ENCODE measurements at places on chromosomes 1 and 21. TPM values are rescaled to one million over a fixed set of nuclear protein-coding genes. Genes with fewer than 3 reads are reported as not detected.

RNU1-2 gene
- total RNA-seq: under 0.01 TPM

VSIG8 gene
- total RNA-seq: 0.47 TPM

HEYL gene
- total RNA-seq: 0.12 TPM

LCE3D gene
- total RNA-seq: not detected

RCSD1 gene
- not detected for total RNA-seq

- DNase-seq: no peak
These were observed 130.4 kb downstream of the RERE start for GRCh38 chr1:8687039-8687438.

- DNase-seq: no peak
These were observed 12.0 kb upstream of the SLAMF6 start for GRCh38 chr1:160534823-160535605.

DNA sequence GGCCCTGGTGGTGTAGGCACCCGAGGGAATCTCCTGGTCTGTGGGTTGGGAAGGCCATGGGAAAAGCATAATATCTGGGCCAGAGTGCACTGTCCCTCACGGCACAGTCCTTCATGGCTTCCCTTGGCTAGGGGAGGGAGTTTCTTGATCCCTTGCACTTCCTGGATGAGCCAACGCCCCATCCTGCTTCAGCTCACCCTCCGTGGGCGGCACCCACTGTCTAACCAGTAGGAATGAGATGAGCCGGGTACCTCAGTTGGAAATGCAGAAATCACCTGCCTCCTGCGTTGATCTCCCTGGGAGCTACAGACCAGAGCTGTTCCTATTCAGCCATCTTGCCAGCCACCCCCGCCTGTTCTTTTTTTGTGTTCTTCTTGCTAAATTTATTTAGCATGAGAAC is 134.4 kb downstream of the LEPR start:
- DNase-seq: no peak

GRCh38 chr1:198258491-198258890 is 101.7 kb downstream of the NEK7 start:
- DNase-seq: peak; percentile 80

- DNase-seq: peak; percentile 64
These were observed 5.4 kb downstream of the TFF3 start for GRCh38 chr21:42309753-42310213.

- DNase-seq: peak; percentile 99
These were observed 29.4 kb upstream of the SOD1 start for GRCh38 chr21:31629972-31630711.

DNA sequence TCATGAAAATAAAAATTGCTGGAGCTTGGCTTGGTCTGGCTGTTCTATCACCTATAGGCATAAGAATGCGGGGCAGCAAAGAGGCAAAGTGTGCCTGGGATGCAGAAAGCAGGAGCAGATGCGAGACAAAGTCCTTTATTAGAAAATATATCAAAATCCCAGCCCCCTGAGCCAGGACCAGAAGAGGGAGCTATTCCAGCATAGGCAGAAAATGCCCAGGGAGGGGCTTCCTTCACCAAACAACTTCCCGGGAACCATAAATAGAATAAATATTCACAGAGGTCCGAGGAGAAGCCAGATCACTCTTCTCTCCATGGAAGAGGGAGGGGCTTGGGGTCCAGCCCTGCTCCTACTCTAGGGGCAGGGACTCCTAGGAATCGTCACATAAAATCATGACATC is 5.0 kb downstream of the PPOX start:
- DNase-seq: no peak

DNA sequence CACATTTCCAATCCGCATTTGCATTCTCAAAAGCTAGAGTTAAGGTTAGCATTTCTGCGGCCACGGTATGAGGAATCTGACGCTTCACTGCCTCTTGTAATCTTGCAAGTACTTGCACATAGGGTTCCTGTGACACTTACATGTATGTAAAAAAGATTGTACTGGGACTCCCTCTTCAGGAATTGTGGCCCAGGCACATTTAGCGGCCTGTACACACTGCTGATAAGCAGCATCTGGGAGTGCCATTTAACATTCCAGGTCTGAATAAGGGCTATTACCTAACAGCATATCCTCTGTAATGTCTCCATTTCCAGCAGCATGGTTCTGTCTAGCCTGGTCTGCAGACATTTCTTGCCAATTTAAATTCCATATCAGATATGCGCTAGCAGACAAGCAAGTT is 75.7 kb downstream of the AXDND1 start:
- no peak for DNase-seq

DNA sequence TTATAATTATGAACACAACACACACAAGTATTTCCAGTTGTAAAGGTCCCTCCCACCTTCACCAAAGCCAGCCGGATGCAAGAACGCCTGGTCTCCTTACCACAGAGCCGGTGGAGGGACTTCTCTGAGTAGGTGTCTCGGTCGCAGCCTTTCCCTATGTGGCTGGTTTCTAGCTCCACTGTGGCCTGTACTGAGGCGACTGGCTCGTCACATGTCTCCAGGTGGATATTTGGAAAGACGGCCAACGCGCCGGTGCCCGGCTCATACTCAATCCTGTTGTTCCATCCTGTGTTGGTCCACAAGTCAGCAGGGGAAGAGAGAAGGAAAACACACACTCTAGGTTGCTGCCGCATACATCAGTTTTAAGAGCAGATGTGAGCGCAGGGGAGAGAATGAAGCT is 74.4 kb downstream of the CLSTN1 start:
- no peak for DNase-seq

GRCh38 chr1:115544131-115544530 is 97.6 kb upstream of the VANGL1 start:
- no peak for DNase-seq
